ENCODE measurements at places on chromosomes 12 and 14.

GRCh38 chr12:20011200-20011599 is 357.1 kb upstream of the PDE3A start:
- no peak for DNase-seq

GRCh38 chr12:28177461-28177860 is 12.8 kb upstream of the CCDC91 start:
- DNase-seq: no peak

DNA sequence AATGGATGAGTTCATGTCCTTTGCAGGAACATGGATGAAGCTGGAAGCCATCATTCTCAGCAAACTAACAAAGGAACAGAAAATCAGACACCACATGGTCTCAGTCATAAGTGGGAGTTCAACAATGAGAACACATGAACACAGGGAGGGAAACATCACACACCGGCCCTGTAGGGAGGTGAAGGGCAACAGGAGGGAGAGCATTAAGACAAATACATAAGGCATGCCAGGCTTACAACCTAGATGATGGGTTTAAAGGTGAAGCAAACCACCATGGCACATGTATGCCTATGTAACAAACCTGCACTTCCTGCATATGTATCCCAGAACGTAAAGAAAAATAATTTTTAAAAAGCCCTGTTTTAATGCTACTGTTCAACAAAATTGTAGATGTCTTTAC is 914.2 kb upstream of the ATXN7L3B start:
- no peak for DNase-seq

DNA sequence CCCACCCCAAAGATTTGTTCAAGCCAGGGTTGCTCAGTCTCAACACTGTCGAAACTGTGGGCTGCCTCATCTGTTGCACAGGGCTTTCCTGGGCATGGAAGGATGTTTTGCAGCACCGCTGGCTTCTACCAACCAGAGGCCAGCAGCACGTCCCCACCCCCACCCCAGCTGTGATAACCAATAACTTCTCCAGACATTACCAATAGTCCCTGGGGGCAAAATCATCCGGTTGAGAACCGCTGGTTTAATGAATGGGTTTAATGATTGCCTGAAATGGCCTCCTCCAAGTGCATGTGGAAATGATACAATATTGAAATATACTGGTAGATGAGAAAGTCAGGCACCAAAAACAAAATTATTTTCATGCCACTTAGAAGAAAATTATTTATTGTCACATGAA is 44.5 kb downstream of the RIMBP2 start:
- no peak for DNase-seq

DNA sequence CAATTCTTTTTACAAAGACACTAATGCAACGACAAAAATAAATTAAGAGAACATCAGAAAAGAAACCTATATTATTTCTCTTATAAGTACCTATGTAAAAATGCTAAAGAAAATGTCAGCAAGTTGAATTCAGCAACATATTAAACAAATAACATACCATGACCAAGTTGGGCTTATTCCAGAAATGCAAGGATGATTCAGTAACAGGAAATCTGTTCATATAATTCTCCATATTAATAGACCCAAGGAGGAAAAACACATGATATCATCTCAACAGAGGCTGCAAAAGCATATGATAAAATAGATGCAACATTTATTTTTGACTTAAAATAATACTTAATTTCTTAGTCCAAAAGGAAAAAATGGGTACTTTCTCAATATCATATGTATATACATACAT is 25.1 kb upstream of the GPHB5 start:
- DNase-seq: no peak

DNA sequence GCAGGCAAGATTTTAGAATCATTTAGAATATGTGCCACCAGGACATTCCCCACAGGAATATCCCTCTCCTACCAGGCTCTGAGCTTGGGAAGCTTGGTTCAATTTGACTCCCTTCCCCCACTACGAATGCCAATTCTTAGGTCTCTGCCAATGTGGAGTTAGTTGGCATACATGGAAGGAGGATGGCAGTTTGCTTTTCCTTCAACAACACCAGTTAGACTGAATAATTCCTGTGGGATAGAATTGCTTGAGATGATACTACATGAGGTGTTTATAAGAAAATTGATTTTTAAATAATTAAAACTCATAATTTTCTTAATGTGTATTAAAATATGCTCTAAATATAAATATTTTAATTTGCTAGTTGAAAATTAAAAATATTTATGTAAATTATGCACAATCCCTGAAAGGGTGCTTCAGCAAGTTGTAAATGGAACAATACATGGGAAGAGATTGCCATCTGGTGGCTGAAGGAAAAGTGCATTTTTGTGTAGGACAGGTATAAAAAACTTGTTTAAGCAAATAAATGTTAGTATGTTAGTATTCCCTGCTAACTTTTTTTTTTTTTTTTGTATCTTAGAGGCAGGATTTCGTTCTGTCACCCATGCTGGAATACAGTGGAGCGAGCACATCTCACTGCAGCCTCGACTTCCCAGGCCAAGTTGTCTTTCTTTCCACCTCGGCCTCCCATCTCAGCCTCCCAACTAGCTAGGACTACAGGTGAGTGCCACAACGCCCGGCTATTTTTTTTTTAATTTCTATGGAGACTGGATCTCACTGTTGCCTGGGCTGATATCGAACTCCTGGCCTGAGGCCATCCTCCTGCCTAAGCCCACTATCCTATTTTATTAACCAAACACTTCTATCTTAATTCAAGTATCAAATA is 25.8 kb upstream of the STRAP start:
- peak; percentile 30 for DNase-seq

DNA sequence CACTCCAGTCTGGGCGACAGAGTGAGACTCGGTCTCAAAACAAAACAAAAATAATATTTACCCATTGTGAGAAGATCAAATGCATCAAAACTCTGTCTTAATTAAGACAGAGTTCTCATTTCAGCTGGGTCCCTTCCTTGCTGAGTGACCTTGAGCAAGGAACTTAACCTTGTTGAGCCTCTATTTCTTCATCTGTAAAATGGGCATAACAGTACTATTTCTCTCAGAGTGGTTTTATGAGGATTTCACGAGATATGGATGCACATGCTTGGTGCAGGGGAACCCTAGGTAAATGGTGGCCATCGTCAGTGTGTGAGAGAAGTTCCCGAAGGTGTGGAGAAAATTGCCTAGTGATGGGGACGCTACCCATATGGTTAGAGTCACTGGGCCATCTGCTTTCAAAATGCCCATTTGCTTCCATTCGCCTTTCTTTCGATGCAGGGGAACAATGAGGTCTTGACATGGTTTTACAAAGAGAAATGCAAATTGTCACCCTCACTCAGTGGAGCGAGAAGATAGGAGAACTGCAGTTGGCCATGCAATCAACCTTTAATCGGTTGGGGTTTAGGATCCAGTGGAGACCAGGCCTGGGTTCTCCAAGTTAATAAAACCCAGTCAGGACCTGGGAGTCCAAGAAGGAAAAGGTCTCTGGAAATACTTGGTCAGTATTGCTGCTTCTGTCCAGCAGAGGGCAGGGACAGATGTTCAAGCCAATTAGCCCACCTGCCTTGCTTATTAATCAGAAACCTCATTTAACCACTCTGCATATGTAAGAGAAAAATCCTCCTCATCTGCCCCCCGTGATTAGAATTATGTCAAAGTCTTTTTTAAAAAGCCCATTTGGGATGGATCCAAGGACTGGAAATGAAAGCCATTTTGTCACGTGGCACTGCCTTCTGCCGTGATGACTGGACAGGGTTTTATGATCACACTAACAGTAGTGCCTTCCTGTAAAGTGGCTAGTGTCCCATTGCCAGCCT is 37.2 kb downstream of the CFAP251 start:
- no peak for DNase-seq

- DNase-seq: no peak
These were observed 164.7 kb downstream of the RAD51B start for GRCh38 chr14:67984274-67984673.

DNA sequence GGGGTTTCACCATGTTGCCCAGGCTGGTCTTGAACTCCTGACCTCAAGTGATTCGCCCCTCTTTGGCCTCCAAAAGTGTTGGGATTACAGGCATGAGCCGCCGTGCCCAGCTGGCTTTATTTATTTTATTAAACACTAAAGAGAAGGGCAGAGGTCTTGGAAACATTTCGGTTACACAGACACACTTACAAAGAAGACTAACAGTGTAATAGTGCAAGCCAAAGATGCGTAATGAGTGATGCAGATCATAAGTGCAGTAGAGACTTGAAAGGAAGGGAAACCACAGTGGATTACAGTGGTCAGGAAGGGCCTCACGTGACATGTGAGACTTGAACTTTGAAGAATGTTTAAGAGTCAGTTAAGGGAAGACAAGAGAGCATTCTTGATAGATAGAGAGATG is 33.9 kb upstream of the CDK17 start:
- peak; percentile 78 for DNase-seq

- no peak for DNase-seq
These were observed 37.4 kb downstream of the HSP90AA1 start for GRCh38 chr14:102049258-102050025.

GRCh38 chr14:69828354-69828753 is 31.3 kb upstream of the SLC10A1 start:
- DNase-seq: no peak

DNA sequence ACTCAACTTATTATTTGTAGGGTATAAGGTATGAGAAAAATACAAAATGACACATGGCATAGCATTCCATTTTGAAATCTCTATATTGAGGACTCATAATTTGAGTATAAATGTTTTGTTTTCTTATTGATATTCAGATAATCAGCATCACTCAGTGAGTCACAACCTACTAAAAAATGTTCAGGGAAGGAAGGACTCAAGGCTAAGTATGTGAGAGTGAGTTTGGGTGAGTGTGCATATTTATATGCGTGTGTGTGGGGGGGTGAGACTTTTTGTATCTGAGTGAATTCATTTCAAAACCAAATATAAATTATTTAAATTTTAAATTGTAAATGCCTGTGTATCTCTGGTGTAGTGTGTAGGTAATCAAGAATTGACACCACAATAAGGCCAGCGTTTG is 87.8 kb upstream of the PRKD1 start:
- DNase-seq: no peak

DNA sequence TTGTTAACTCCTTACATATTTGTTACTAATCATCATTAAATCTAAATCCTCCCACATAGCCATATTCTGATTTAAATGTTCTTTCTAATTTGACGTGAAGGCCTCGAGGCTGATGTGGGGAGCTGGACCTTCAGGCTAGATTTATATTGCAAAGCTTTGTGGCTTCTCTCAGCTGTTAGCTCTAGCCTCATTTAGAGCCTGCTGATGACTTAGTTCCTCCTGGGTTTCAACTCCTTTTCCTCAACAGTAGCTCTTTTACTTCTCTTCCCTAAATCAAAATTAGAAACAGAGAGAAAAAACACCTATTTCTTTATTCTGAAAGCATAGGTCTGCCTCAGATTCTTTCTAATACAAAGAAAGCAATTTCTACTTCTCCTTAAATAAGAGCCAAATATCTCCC is 477.5 kb upstream of the CCDC196 start:
- DNase-seq: no peak

DNA sequence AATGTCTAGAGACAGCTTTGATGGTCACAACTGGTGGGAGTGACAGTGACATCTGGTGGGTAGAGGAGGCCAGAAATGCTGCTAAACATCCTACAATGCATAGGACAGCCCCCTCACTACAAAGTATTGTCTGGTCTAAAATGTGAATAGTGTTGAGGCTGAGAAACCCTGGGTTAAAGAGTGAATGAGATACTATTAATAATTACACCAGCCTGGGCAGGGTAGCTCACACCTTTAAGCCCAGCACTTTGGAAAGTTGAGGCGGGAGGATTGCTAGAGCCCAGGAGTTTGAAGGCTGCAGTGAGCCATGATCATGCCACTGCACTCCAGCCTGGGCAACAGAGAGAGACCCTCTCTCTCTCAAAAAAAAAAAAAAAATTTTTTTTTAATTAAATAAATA is 11.1 kb downstream of the SVOP start:
- DNase-seq: no peak

DNA sequence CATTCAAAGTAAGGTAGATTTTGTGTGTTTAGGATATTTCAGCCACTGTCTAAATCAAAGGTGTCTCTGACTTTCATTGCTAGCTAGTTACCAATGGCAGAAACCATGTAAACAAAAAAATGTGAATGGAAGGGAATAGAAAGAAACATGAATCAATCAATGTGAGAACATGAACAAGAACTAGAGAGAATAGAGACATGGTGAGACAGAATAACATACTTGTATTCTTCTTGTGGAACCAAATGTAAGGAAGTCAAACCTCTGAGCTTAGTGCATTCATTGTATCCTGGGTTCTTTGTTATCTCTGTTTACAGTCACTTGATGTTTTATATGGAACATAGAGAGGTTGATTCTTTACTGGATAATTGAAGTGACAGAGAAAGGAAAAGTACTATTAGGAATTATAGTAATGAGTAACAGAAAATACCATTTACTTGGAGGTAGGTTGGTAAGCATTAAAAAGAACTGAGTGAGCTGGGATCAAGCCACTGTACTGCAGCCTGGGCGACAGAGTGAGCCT is 2.6 kb upstream of the WNK1 start:
- DNase-seq: no peak

DNA sequence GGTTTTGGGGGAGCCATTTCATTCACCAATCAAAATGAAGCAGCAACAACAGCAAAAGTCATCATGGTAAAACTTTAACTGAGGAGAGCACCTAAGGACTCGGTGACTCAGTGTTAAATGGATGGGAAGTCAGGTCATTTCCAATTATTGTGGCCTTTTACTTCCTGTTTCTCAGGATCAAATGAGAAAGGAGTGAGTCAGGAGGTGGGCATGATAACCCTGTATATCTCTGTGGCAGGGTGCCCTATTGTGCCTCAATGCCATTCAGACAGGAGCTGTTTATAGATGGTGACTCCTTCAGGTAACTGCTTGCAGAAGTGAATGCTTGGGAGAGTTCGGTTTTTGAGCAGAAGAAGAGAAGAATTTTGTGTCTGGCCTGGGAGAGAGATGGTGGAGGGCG is 135.5 kb upstream of the CPM start:
- DNase-seq: no peak

DNA sequence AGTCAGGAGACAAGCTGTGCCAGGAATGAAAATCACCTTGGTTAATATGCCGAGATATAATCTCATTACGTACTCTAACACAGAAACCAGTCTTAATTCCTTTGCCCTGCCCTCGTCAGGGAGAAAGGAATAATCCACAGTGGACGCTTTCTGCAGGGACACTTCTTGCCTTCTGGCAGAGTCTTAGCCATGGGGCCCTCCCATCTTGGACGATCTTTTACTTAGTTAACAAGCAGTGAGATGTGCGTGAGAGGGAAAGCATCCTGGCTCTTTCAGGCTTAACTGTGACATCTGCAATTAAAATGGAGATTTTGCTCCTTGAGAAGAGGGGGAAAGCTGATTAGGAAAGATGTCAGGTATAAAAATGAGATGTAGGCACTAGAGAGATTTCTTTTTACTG is 246.4 kb downstream of the TMEM132C start:
- no peak for DNase-seq
